ENCODE measurements at places on chromosomes 11 and 22.

DNA sequence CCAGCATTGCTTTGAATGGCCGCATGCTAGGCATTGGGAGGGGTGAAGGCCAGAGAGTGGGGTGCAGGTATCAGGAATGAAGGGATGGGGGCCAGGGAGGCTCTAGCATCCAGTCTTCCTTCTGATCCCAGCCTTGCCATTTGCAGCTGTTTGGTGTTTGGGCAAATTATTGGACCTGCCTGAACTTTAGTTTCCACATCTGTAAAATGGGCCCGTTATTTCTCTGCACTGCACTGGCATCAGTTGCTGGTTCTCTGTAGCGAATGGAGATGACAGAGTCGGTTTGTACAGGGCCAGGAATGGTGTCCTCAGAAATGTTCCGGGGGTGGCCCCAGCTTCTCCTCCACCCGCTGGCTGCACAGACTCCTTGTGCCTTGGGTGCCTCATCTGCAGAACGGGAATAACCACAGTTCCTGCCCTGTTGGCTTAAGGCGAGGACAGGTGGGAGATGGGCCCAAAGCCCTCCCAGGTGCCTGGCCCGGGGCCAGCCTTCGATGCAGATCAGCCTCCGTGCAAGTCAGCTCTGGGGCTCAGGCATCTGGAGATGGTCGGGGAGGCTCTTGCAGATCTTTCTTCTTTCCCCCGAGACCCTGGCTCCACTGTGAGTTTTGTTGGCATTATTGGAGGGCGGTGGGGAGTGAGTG is 51.4 kb upstream of the SMIM38 start:
- DNase-seq: no peak

DNA sequence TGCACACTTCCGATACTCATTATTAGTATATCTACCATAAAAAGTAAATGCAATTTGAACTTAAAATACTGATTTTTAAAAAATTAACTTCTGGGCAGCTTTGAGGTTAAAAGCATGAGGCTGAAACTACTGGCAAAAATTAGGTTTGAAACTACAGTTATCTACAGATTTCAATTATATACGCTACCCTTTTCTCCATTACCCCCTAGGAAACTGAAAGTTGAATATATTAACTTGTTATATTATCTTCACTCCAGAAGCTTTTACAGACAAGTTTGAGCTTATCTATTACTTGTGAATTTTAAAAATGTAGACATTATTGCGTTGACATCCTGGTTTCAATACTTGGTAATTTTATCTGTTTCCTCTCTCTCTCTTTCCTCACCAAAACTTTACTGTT is 96.7 kb upstream of the DDI1 start:
- DNase-seq: no peak

DNA sequence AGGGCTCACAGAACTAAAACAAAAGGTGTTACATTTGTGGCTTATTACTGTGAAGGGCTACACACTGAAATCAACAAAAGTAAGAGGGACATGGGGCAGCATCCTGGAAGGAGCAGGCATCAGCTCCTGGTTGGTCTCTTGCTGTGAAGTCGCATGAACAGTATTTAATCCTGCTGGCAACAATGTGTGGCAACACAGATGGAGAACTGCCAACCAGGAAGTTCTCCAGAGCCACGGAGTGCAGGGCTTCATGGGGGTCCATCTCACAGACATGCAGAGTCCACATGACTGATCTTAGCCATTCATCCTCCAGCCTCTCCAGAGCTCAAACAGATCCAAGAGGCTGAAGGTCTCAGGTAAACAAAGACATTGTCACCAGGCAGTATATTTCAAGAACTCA is 32.8 kb upstream of the FGF3 start:
- DNase-seq: no peak

- DNase-seq: no peak
Observed at GRCh38 chr11:41499429-41499828, 40.0 kb upstream of the LRRC4C start.

- peak; percentile 5 for DNase-seq
Observed at GRCh38 chr11:90288212-90288821, 65.5 kb upstream of the CHORDC1 start.

GRCh38 chr11:95066716-95067038 is at the start of gene SRSF8:
TSS of gene SRSF8 (plus strand) at chr11:95066919. CDS start at chr11:95067227, 308 bp downstream.
- DNase-seq: no peak

DNA sequence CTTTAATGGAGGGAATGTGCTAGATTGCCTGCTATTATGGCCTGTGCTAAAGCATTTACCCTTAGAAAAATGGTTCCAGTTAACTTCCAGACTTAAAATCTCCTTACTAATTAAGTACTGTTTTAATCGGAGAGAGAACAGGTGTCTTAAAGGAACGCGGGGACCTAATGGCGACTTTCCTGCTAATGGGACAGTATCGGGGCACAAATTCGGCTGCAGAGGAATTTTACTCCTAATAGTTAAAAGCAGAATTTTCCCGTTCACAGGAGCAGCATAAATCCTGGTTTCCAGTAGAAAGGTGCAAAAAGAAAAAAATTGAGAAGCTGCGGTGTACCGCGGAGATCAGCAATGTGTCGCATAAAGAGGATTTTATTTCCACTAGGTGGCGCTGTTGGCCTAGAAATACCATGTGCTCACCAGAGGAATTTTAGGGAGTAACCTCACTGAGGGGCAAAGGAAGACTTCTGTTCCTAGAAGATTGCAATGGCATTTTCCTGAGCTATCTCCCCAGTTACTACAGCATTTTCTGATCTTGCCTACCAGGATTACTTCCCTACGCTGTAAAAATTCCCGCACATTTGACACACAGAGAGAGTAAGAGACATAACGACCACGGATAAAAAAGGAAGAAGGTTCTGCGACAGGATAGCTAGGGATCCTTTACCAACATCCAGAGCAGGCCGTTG is 44.5 kb downstream of the ZNF280B start:
- DNase-seq: peak; percentile 57

DNA sequence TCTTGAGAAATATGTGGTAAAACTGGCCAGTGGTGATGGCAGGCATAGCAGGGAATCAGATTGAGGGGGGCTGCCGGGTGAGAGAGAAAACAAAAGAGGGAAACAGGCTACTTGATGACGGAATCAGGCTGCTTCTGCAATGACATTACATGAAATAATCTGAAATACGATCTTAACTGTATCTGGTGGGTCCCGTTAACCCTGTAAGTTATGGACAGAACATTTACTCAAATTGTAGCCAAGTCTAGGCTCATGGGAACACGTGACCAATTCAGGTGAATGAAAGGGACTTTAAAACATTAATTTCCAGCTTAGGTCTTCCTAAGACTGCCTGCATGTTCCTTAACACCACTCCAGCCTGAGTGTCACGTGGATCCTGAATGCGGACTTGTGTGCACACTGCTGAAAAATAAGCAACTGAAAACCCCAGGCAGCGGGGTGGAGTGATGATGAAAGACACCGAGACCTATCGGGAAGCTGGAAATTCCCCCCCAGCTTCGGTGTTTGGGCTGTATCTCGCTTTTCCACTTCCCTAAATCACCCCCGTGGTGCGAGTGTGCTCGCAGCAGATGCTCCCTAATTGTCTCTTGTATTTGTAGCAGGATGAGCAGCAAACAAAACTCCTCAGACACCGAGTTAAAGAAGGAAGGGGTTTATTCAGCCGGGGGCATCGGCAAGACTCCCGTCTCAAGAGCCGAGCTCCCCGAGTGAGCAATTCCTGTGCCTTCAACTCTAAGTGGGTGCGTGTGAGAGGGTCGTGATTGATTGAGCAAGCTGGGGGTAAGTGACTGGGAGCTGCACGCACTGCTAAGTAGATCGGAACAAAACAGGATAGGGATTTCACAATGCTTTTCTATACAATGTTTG is 145.0 kb upstream of the GRK3 start:
- no peak for DNase-seq

GRCh38 chr11:70721006-70721405 is 322.7 kb downstream of the CTTN start:
- no peak for DNase-seq

DNA sequence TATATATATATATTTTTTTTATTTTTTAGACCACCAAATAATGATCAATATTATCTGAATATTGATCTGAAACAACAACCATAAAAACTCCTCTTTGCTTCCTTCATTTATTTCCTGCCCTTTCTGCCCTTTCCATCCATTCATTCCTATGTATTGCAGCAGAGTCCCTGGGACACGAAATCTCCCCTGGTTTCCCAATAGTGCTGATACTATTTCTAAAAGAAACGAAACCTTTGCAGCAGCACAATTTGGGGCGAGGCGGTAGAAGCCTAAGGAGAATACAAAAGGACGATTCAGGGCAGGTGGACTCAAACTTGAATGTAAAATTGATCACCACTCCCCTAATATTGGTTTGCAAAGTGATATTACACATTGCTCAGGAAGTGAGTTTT is 16.9 kb upstream of the AMOTL1 start:
- DNase-seq: no peak

DNA sequence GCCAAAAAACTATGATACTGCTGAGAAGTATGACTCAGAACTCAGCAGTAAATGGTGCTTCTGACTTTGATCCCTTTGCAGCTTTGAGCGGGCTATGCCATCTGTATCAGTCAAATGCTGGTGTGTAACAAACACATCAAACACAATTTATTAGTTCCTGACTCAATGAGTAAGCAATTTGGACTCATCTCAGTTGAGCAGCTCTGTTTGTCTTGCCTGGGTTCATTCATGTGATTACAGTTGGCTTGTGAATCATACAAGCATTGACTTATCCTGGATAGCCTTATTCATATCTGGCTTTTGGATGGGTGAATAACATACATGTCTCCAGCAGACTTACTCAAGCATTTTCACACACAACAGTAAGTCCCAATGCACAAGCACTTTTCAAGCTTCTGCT is 858.8 kb downstream of the METTL15 start:
- DNase-seq: no peak

DNA sequence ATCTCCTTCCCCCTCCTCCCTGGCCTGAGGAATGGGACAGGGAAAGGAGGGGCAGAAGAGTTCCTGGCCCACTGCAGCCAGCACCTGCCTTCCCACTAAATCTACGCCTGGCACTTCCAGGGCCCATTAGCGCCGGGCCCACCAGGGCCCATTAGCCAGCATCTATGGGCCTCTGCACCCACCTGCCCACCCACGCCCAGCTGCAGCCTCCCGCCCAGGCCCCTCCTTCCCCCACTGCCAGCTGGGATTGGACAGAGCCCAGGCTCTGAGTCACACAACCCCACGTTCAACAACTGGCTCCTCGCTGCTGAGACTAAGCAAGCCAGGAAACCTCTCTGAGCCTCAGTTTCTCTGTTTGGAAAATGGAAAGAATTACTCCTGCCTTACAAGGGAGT is 48.7 kb downstream of the CYTH4 start:
- no peak for DNase-seq

- DNase-seq: no peak
Observed at GRCh38 chr11:75899806-75900205, 84.8 kb downstream of the UVRAG start.

DNA sequence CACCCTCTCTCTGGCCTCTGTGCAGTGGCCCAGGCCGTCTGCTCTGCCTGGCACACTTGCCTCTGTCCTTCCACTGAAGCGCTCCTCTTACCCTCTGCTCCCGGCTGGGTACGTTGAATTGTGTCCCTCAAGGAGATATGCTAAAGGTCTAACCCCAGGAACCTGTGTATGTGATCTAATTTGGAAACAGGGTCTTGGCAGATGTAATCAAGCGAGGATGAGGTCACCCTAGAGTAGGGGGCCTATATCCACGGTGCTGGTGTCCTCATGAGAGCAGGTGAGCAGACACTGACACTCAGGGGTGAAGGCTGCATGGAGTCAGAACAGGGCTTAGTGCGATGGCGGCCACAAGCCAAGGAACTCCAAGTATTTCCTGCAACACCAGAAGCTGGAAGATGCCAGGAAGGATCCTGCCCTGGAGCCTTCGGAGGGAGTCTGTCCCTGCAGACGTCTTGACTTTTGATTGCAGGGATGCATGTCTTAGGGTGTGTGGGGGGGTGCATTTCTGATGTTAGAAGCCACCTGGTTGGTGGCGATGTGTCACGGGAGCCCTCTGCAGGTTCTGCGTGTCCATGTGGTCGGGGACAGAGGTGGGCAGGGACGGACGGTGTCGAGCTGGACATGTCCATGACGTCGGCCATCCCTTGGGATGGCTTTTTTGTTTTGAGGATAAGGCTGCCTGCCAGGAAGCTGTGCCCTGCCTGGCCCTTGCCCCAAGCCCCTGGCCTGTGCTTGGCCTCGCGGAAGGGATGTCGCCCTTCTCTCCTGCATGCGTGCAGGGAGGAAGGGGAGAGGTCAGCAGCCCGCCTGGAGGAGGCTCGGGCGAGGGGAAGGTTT is 68.6 kb downstream of the LRP5 start:
- no peak for DNase-seq

GRCh38 chr11:61753672-61754071 is 1.2 kb downstream of the MYRF start:
- no peak for DNase-seq

DNA sequence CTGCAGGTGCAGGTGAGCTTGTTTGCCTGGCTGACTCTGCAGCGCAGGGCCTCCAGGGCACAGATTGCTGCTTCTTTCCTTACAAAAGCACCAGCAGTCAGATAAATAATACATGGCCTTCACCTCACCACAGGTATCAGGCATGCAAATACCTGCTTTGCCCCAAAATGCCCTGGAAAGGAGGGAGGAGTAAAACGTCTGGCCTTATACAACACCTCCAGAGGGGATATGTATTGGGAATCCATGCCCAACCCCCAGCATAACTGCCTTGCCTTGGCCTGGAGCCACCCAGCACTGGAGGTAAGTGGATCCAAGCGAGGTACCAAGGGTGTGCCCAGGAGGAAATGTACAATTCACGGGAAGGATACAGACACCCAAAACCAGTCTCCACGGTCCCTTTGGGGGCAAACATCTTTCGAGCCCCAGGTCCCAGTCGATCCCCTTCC is 860 bp downstream of the TMEM184B start:
- DNase-seq: no peak

DNA sequence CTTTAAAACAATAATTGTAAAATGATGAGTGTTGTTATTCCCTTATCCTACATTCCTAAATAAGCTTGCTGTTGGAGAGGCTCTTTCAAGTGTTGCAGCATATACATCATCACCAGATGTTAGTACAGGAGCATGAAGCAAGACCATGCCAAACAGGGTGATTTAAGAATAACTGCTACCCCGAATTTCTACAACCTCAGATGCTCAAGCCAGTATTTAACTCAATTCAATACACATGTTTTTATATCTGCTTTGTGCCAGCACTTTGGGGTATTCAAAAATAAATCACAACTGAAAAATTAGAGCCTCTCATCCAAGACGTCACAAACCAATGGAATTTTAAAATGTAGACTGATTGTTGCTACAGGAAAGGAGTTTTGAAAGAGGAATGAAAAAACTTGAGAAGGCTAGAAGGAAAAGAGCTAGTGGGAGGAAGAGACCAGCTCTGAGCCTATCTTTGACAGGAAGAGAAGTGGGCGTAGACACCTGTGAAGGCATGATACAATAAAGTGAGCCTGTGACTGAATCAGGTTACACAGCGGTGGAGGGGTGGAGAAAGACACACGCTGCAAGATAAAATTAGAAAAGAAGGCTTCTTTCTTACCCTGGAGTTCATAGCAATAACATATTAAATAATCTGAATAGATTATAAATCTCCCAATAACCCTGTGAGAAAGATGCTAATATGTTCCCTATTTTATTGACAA is 95.8 kb downstream of the DLG2 start:
- DNase-seq: no peak

All from CMK (cell line).